HuH-7 (cell line): ENCODE measurements at places on chromosomes 7 and 10.

DNA sequence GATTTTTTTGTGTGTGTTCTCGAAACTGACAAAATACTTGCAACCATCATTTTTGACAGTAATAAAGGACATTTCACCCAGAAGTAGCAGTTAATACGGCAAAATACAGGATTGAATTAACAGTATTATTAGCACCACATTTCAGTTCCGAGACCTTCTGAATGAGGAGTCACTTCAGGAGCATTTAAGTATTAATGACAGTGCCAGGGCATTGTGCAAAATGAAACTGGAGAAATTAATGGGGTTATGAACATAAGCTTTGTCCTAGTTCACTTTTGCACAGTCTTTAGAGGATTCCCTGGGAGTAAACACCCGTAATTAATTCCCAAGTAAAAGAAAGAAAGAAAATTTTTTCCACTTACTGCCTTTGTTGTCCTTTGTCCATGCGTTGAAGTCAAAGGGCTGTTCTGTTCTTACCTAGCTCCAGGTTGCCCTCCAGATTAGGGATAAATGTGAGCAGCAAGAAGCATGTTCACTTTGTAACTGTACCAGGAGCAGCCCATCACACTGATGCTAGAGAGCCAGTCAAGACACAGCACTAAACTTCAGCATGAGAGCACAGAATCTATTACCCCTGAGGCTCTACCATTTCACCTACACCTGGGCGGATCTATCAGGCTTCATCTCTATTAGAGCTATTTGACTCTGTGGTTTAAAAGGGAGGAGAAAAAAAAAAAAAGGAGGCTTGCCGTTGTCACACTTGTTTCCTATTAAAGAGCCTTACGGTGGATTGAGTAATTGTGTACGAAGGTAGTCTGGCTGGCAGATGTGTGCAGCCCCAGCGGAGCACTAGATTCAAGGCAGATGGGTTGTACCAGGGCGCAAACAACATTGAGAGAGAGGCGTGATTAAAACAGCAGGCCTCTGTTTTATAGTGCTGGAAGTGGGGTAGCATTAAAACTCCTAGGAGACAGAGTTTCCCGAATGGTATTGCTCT, 297.8 kb upstream of the SEMA3A start:
- DNase-seq = no peak

- no peak for DNase-seq
These were observed 68.1 kb downstream of the VPS41 start for GRCh38 chr7:38840736-38841460.

GRCh38 chr10:31018962-31019361, 12.7 kb downstream of the ZNF438 start:
- peak; percentile 52 for DNase-seq

DNA sequence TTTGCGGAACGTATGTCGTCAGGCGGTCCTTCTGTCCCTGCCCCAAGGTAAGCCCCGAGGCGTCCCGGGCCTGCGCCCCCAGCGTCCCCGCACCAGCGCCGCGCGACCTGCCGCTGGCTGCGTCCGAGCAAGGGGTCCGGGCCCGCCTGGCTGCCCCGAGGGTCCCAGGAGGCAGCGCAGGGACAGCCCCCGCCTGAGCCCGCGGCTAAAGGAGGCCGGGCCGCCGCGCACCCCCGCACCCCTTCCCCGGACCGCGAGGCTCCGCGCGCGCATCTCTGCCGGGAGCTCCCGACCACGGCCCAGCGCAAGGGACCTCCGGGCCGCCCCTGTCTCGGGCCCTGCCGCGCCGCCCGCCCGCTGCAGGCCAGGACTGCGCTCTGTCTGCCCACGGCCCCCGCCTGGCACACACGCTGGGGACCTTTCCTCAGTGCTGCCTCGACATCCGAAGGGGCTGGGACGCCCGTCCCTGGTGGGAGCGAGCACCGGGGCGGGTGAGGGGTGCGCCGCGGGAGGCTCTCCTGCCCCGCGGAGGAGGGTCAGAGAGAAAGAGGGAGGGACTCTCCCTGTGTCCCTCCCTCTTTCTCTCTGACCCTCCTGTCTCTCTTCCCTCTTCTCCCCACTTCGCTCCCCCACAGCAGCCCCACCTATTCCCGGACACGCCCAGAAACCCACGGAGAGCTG, 25.0 kb downstream of the SHH start:
- DNase-seq = peak; percentile 73

DNA sequence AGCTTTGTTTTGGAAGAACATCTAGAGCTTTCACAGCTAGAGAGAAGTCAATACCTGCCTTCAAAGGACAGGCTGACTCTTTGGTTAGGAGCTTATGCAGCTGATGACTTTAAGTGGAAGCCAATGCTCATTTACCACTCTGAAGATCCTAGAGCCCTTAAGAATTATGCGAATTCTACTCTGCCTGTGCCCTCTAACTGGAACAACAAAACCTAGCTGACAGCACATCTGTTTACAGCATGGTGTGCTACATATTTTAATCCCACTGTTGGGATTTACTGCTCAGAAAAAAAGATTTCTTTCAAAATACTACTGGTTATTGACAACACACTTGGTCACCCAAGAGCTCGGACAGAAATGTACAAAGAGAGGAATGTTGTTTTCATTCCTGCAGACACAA, 57.3 kb downstream of the PALS2 start:
- DNase-seq = no peak

- DNase-seq = no peak
These were observed 58.8 kb upstream of the SRRM3 start for GRCh38 chr7:76142861-76143260.

GRCh38 chr7:128136215-128136597, 104.9 kb upstream of the LEP start:
- peak; percentile 27 for DNase-seq

- DNase-seq = no peak
These were observed 28.4 kb downstream of the PLXNA4 start for GRCh38 chr7:132547821-132548220.

- DNase-seq = no peak
These were observed 34.4 kb downstream of the ADD3 start for GRCh38 chr10:110042181-110042580.

GRCh38 chr7:159197066-159197975, 52.7 kb upstream of the VIPR2 start:
- no peak for DNase-seq

- DNase-seq = no peak
These were observed 776.4 kb downstream of the GATA3 start for GRCh38 chr10:8830876-8831275.

DNA sequence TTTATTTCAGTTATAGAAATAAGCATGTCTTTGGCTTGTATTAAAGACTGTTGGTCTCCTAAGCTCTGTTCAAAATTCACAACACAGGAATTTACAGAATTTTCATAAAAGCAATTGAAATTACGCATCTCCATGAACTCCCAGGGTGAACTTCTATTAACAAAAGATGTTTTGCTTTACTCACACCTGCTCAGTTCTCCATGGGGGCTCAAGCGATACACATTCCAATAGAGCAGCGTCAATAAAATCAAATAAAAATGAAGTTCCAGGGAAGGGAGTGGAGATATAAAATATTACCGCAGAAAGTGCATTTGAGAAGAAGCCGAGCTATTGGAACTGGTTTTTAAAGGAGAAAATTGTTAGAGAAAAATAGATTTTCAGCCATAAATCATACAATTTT, 41.5 kb upstream of the ZNF438 start:
- no peak for DNase-seq
